ENCODE measurements at places on chromosomes 11 and 22.

DNA sequence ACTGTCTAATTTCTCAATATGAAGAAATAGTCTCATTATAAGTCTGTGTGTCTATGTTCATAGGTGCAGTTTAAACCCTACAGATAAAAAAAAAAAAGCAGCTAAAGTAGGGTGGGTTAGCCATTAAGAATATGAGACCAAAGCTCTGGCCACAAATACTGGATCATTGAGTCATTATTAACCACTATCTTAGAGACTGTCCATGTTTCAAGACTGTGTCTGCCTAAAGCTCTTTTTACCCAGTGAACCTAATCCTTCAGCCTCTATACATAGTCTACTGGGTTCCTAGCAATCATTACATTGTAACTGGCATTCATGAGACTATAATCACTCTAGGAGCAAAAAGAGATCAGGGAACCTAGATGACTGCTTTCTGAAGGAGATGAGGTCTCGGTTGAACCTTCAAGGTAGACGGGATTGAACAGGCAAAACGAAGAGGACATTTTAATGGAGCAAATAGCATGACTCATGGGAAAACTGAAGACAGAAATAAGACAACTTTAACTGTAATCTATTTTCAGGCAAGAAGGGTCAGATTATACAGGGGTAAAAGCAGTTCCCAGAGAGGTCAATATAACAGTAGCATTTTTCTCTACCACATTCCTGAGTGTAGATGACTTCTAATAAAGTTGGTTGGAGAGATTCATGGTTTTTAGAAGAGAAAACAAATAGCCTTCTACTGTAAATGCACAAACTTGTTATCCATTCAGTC lies 64.0 kb upstream of the FIBIN start:
- no peak for DNase-seq

GRCh38 chr11:46278387-46279125 lies 1.1 kb downstream of the CREB3L1 start:
- peak; percentile 61 for DNase-seq

GRCh38 chr11:20762116-20762844 lies 92.9 kb downstream of the NELL1 start:
- DNase-seq: no peak

DNA sequence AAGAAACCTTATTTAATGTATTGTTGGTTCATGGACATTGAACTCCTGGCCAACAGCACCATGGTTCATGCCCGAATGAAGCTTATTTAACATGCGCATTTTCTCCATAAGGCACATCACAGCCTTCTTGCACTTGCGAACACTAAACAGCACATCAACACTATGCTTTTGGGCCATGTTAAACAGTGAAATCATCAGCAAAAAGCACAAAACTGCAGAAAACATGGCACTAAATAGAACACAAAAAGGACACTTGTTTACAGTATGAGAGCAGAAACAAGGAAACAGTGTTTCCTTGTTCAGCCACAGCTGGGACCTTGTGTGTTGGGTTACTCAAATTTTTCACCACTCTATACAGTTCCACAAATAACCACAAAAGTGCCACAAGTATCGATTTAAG lies 122.3 kb downstream of the MSANTD4 start:
- no peak for DNase-seq

DNA sequence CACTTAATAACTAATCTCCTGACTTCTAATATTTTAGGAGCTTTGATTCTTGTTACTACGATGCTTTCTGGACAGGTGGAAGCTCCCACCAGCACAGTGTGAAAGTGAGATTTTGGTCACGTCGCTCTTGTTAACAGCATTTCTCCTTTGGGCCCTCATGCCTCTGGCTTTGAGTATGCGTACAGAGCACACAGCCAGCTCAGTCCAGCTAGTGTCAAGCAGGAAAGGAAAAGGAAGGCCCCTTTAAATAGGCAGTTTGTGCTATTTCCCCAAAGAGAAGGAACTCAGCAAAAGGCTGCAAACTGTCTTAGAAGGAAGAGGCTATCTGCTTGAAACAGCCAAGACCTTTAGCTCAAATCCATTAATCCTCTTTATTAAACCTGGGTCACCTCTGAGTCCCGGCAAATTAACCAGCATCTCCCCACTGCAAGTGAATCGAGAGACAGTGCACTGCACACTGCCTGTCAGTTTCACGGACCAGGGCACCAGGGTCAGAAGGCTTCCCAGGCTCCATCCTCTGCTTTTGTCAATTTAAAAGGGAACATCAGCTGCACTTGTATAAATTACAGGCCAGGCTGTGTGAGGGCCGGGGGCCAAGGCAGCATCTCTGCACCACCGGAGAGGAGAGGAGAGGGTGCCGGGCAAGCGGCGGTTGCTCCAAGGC lies 34.7 kb downstream of the OPCML start:
- DNase-seq: no peak

GRCh38 chr11:86978756-86979608 lies 23.8 kb upstream of the FZD4 start:
- DNase-seq: peak; percentile 54

DNA sequence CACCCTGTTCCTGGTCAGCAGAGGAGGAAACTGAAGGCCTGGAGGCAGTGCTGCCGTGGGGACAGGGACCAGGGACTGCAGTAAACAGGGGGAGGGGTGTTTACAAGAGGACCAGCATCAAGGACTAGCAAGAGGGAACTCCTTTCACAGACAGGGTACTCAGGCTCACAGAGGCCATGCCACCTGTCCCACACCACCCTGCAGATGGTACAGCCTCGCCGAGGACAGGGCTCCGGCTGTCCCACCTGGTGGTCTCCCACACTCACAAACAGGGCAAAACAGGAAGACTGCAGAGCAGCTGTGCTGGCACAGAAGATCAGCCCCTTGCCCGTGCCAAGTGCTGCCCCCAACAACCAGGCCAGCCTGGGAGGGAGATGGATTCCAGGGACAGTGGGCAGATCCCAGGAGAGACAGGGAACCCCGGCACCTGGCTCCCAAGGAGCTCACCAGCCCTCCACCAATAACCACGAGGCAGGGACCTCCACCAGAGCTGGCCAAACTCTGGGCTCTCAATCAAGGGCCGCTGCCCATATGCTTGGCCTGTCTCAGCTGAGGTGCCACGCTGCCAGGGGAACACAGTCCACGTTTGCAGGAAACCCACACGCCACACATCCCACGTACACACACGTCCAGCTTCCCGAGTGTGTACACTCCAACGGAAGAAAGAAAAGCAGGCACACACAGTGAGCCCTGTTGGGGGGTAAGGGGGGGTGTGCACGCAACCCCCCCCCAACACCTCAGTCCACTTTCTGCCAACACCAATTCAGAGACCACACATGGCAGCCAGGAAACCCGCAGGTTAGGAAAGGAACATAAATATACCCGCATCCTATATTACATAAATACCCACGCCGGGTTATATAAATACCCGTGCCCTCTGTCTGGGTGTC lies 2.1 kb downstream of the CSNK1E start:
- no peak for DNase-seq

GRCh38 chr11:105937331-105937730 lies 84.7 kb downstream of the MSANTD4 start:
- peak; percentile 32 for DNase-seq

DNA sequence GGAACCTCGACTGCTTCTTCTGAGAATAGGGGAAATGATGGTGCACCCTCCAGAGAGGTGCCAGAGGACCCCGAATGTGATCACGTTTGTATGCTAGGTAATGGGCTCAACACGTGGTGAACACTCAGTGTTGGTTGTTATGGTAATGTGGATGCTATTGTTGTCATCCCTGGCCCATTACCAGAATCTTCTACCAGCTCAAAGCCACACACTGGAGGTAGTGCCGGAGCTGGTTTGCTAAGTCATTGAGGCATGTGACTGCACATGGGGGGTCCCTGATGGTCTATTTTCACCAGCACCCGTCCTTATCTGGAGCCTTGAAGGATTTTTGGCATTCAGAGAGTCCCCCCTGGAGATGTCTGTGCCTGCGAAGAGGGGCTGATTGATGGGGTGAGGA lies 119.1 kb upstream of the CD82 start:
- DNase-seq: no peak

DNA sequence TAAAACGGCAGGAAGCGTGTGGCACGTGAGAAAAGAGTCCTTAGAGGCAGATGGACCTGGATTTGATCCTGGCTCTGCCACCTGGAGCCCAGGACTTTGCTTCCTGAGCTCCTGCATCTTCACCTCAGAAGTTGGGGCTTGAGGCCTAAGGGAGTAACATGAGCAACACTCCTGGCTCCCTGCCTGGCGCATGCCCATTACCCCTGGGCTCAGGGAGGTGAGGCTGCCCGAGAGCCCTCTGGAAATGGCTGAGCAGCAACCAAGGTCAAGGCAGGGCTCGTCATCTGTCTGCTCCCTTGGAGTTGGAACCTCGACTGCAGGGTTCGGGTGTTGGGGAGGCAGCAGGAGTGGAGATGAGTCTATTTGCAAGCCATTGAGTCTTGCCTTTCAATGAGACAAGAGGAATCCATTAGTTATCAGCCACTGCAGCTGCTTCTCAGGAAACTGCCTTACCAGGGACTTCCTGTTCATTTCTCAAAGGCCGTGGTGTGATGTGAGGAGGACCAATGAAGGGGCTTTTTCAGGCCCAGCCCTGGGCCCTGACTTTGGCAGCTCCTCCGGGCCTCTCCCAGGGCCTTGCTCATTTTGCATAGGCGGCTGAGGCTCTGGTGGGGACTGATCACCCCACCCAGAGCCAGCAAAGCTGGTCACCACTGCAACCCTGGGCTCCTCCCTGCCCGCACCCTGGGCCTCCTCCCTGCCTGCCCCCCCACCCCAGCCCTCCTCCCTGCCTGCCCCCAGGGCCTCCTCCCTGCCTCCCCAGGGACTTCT lies 6.4 kb downstream of the FADS2 start:
- DNase-seq: peak; percentile 74

GRCh38 chr11:76667856-76668255 lies 2.7 kb downstream of the LRRC32 start:
- no peak for DNase-seq

DNA sequence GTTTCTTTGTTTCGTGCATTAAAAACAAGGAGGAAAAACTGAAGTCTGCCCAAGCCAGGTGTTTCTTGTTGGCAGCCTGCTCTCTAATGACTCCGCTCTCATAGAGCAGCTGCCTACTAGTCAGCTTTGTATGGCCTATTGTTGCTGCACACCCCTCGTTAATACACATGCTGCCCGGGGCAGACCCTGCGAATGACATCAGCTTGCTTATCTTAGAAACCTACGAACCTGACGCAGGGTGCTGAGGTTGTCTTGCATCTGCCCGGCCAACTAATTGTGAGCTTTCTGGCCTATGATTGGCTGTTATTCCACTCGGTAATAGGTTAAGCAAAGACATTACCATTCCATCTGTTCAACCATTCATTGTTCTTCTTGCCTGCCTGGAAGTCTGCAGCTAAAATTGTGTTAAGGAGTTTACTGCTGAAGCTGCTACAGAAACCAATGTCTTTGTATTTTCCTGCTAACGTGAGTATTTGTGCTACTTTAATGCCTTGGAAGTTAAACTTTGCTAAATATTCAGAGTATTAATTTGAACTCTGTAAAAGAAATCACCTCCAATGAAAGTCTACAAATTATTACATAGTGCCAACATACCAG lies 37.5 kb downstream of the ZC3H12C start:
- no peak for DNase-seq

DNA sequence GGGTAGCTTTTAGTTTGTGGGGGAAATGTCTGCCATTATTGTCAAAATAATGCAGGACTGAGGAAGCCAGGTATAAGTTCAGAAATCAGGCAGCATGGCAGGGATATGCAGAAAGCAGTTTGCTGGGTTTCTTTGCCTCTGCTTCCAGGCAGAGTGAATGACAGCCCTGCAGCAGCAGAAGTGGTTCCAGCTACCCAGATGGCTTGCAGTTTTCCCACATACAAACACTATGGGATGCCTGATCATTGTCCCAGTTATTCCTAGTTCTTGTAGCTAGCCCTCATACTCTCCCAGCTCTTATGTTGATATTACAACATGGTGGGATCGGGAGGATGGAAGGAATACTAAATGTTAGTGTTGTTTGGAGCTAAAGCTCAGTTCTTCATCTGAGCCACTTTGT lies 2.8 kb upstream of the DIXDC1 start:
- no peak for DNase-seq

DNA sequence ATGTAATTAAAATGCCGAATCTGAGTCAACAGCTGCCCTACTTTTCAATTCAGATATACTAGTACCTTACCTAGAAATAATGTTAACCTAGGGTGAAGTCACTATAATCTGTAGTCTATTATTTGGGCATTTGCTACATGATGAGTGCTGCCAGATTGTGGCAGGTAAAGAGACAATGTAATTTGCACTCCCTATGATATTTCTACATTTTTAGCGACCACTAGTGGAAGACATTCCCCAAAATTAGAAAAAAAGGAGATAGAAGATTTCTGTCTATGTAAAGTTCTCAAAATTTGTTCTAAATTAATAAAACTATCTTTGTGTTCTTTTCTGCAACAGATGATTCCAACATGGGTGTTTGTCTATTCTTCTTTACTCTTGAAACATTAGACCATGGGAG lies 14.1 kb downstream of the MS4A1 start:
- DNase-seq: no peak

- DNase-seq: no peak
Measured at GRCh38 chr11:4090258-4090657, 4.3 kb upstream of the RRM1 start.

GRCh38 chr11:47372422-47372821 lies 5.9 kb downstream of the SPI1 start:
- DNase-seq: no peak

DNA sequence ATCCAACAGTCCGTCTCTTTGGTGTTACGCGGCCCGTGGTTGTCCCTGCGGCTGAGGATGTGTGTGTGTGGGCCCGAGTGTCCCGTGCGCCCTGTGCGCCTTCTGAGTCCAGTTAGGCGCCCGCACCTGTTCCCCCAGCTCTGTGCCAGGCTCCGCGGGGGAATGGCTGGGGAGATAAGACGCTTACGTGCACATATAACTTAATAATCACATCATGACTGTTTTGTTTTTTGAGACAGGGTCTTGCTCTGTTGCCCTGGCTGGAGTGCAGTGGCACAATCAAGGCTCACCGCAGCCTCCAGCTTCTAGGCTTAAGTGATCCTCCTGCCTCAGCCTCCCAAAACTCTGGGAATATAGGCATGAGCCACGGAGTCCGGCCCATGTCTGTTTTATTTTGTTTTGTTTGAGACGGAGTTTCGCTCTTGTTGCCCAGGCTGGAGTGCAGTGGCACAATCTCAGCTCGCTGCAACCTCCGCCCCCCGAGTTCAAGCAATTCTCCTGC lies 817 bp downstream of the ARL2 start:
- DNase-seq: no peak

DNA sequence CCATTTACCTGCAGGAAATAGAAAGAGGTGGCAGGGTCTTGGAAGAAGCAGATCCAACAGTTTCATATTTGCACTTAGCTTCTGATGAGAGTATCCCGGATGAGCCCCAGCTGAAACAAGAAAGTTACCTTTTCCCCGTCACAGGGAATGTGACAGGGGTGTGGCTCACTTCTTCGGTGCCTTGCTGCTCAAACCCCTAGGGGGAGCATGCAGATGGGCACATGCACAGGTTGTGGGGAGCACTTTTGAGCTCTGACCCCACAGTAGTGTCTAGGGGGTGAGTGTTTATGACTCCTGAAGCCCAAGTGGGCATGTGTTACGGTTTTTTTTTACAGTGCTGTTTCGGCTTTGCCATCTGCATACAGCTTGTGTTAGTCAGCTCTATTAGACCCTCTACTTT lies 1221.0 kb downstream of the JRKL start:
- no peak for DNase-seq
